Fibroblast of pulmonary artery (primary cell): ENCODE measurements at places on chromosomes 5 and 9.

GRCh38 chr5:38768412-38769211, 77.2 kb upstream of the OSMR start:
- no peak for DNase-seq

GRCh38 chr9:133460405-133461175, 812 bp downstream of the CACFD1 start:
- peak; percentile 24 for DNase-seq

DNA sequence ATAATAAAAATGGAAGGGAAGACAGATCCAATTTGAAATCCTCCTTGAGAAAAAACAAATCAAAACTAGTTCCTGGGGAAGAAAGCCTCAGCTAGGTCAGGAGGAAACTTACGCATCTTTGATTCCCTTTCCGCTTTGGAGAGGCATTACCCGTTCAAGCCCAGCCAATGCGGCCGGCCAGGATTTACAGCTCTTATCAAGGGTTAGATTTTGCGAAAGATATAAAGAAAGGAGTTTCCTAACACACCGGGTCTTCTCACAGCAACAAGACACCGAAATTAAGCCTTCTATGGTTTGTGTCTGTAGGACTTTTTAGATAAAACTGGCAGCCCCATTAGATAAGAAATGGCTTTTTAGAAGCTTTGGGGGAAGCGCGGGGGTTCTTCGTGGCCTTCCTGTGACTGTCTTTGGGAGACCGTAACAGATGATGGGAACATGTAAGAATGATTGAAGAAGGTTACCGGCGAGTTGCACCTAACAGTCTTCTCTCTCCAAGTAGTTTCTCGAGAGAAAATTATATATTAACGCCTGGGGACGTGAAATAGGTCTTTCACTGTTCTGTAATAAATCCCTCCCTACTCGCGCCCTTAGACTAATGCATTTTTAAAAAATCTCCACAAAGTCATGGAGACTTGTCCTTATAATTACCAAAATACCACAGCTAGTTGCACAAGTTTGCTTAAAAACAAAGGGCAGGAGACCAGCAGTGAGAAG, 1.3 kb upstream of the ISL1 start:
- DNase-seq = no peak

DNA sequence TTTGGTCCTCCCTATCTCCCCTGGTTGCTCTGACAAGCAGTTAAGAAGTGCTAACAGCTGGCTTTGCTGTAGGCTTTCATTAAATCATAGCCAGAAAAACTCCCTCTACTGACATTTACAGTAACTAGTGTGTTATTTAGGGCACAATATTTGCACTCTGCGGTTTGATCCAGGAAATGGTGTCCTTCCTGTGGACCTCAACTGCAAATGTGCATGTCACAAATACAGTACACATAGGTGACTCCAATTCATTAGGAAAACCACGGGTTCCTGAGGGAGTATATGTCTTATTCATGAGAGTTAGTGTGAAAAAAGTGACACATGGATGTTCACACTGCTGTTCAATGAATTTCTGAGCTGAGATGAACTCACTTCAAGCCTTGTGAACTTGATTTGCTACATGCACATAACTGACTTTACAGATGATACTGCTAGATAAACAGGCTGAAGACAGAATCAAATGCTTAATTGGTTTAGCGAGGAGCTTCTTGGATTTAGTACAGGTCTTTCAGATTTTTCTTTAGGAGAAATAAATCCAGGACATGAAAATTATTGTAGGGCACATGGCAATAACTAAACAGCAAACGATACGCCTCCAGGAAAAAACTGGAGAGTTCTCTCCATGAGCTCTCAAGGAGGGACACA, 281.5 kb downstream of the EFNA5 start:
- DNase-seq = peak; percentile 70

DNA sequence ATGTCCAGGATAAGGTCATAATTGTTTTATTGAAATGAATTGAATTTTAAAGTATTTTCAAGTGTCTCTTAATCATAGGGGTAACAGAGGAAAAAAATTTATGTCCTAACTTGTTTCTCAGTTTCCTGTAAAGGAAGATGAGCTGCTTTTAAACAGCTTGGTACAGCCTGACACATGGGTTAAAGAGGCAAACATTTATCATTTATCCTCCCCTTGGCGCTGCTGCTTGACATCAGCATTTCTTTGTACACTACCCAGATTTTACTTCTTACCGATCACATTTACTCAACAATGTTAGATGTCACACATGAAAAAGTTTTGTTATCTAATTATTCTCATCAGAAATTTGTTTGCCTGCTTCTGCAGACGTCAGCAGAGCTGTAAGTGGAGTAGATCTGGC, 79.4 kb upstream of the CTSL start:
- DNase-seq = no peak

GRCh38 chr5:68426586-68426985, 211.0 kb downstream of the PIK3R1 start:
- no peak for DNase-seq

- no peak for DNase-seq
These were observed 135.3 kb downstream of the YIPF5 start for GRCh38 chr5:144035046-144035740.

GRCh38 chr5:32100691-32101302, 73.3 kb downstream of the GOLPH3 start:
- no peak for DNase-seq

GRCh38 chr9:250625-251024, 36.0 kb downstream of the DOCK8 start:
- DNase-seq = no peak

GRCh38 chr5:45385321-45386058, 310.7 kb downstream of the HCN1 start:
- peak; percentile 71 for DNase-seq

GRCh38 chr9:82922686-82923085, 140.3 kb downstream of the RASEF start:
- no peak for DNase-seq

DNA sequence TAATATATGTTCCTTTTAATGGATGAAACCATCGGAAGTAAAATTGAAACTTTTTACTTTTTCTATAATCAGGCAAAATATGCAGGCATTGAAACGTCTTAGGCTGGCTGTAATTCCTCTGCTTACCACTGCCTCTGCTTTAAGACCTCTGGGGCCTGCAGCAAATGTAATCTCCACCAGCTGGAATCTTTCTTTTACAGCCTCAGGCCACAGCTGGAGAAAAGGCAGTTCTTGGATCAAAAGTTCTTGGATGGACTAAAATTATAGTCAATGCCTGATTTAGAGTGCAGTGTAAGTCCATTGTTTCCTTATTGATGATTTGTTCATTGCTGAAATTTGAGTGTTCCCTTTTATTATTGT, 396.7 kb downstream of the KCTD16 start:
- DNase-seq = no peak

GRCh38 chr9:116247284-116247683, 93.7 kb downstream of the PAPPA start:
- DNase-seq = no peak

- DNase-seq = no peak
These were observed 16.6 kb downstream of the KCNIP1 start for GRCh38 chr5:170520372-170520771.

- DNase-seq = no peak
These were observed 1647.4 kb upstream of the CDH9 start for GRCh38 chr5:28685794-28686193.
